ENCODE measurements at places on chromosomes 5 and 9.
A peak's percentile ranks its signal among the peaks of the same experiment; 100 is the strongest.

GRCh38 chr9:98907055-98907454 is 36.7 kb upstream of the COL15A1 start:
- no peak for DNase-seq

GRCh38 chr9:111078391-111079038 is 40.2 kb upstream of the LPAR1 start:
- DNase-seq = peak; percentile 35

DNA sequence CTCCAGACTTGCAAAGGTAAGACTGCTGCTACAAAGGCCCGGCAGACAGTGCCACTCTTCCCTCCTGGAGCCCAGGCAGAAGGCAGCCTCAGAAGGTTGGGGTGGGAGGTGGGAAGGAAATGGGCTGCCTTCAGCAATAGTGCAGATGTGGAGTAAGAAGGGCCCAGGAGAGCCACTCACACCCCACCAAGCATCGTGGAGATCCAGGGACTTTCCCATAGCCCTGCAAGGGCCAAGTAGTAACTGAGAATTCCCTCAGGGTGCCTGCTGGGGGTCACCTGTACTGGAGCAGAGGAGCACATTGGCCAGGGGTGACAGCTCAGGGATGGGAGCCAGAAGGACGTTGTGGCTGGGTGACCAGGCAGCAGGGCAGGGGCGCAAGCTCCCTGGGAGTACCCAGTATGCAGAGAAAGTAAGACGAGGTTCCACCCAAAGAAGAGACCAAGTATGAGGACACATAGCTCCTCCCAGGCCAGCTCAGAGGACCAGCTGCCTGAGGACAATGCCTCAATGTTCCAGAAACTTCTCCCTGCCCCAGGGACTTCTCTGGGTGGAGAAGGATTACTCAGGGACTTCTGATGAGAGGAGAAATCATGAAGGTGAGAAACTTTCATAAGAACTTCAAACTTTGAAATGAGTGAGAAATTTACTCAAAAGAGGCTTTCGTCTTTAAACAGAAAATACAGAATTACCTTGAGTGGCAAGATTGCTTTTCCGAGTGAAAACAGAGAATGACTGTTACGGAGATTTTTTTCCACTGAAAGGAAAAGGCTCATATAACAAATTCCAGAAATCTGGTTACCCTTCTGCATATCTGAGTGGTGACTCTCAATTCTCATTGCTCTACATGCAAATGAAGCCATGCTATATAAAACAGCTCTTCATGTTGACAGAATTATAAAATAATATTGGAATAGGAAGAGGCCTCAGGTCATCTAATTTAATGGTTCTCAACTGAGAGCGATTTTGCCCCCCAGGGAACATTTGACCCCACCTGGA is 87.9 kb upstream of the TRIO start:
- DNase-seq = no peak

GRCh38 chr9:78188594-78188993 is 47.3 kb upstream of the CEP78 start:
- DNase-seq = no peak

DNA sequence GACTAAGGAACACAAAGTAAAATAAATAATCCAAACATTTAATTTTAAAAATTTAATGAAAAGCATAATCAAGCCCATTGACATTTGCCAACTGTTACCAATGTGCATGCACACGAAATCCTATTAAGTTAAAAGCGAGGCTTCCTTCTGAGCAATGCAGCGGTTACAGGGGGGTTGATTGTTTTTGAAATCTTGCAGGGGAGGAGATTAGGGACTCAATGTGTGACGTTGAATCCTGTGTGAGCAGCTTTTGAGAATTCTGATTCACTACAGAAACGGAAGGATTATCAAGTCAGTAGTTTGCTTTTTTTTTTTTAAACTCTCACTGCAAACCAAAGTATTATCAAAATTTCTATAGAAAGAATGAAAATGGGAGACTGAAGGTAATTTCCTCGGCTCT is 109.5 kb downstream of the PRKACG start:
- no peak for DNase-seq

DNA sequence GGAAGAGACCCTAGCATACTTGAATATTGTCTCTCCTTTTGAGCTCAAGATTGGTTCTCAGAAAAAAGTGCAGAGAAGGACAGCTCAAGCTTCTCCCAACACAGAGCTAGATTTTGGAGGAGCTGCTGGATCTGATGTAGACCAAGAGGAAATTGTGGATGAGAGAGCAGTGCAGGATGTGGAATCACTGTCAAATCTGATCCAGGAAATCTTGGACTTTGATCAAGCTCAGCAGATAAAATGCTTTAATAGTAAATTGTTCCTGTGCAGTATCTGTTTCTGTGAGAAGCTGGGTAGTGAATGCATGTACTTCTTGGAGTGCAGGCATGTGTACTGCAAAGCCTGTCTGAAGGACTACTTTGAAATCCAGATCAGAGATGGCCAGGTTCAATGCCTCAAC is 9.5 kb downstream of the RNF14 start:
- DNase-seq = no peak

- DNase-seq = peak; percentile 4
Observed at GRCh38 chr5:178625679-178626483, 969 bp downstream of the CLK4 start.

DNA sequence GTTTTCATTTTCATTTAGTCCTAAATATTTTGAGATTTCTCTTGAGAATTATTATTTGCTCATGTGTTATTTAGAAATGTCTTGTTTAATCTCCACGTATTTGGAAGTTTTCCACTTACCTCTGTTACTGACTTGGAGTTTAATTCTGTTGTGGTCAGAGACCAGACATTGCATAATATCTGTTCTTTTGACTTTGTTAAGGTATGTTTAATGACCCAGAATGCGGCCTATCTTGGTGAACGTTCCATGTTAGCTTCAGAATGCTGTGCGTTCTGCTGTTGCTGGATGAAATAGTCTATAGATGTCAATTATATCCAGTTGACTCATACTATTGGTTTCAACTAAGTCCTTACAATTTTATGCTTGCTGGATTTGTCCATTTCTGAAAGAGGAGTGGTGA is 325.3 kb upstream of the TARS1 start:
- no peak for DNase-seq

GRCh38 chr5:139194486-139194885 is 3.7 kb downstream of the SIL1 start:
- DNase-seq = no peak

DNA sequence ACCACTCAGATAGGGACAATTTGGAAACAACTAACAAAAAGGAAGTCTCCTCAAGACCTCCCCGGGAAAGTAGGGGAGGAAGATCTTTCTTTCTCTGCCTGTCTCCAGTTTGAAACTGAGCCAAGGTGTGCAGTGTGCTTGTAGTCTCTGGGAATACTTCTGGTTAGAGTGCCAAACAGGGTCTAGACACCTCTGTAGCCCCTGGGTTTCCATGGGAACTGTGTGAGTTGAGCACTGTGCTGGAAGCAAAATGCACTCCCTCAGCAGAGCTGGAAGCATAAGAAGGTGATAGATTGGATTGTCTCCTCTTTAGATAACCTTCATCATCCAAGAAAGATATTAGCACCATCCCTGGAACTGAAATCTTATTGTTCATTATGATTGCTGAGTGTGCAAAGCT is 129.2 kb upstream of the TNPO1 start:
- DNase-seq = no peak

DNA sequence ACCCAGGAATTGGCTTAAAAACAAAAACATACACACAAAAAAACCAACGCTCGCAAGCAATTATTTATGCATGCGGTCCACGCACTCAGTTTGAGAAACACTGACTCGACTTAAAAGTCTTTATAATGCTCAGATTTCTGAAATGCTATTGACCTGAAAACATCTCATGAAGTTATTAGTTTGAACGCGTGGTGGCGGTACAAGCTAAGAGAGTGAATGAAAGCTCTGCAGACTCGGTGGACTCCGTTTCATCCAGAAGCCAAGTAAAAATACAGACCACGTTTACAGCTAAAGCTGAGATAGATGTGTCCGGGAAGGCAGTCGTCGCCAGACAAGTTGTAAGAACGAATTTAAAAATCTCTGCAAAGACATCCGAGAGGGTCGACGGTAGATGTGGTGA is at the start of gene PCDHB6:
Gene PCDHB6 (plus strand): TSS at position 246 of the 400 bp plus-strand sequence. CDS start 201 bp downstream, outside the sequence.
- DNase-seq = peak; percentile 1

GRCh38 chr5:141867651-141868050 is 10.6 kb downstream of the PCDH1 start:
- no peak for DNase-seq

GRCh38 chr9:119792242-119792641 is 423.0 kb upstream of the BRINP1 start:
- DNase-seq = no peak

GRCh38 chr9:95049761-95050160 is 267.7 kb downstream of the FANCC start:
- DNase-seq = no peak

GRCh38 chr5:1336106-1336561 is 8.8 kb downstream of the CLPTM1L start:
- DNase-seq = no peak

DNA sequence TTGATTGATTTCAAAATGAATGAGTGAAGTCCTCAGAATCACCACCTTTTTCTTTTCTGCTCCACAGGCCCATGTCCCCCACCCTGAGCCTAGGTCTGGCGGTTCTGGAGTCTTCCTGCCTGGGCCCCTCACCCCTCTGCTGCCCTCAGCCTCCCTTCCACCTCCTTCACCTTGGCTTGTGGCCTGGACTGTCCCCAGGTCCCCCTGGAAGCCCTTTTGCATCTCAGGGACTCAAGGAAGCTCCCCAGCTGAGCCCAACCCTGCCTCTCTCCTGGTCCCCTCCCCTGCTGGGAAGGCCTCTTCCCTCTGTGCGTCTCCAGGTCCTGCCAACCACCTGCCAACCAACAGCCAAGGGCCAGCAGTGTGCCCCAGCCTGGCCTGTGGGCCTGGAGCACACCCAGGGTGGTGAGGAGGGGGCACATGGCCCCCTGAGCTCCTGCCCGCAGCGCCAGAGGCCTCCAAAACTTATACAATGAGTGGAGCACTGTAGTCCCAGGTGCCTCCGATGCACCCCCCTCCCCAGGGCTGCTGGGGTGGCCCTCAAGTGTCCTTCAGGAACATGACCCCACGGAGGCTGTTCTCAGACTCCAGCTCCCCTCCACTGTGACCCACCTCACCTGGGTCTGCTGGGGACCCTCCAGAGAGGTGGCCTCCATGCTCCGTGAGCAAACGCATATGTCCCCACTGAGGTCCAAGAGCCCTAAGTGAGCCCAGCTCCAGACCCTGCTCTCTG is 20.3 kb downstream of the GLT6D1 start:
- DNase-seq = no peak

- no peak for DNase-seq
Observed at GRCh38 chr5:60738461-60738860, 38.5 kb upstream of the DEPDC1B start.

DNA sequence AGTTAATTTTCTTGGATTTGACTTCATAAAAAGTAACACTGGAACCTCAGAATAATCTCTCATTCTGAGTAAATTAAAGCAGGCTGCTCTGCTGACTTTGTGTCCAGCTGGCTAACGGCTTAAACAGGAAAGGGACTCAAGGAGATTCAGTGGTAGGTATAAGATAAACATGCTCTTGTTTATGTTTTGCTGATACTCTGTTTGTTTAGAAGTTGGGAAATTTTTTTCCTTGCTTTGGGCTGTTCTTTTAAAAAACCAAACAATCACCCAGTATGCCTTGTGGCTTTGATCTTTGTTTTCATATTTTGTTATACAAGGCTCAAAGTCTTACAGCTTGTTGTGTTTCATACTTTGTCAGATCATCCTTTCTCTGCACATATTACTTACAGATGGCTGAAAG is 237.6 kb upstream of the RIOK2 start:
- DNase-seq = no peak

DNA sequence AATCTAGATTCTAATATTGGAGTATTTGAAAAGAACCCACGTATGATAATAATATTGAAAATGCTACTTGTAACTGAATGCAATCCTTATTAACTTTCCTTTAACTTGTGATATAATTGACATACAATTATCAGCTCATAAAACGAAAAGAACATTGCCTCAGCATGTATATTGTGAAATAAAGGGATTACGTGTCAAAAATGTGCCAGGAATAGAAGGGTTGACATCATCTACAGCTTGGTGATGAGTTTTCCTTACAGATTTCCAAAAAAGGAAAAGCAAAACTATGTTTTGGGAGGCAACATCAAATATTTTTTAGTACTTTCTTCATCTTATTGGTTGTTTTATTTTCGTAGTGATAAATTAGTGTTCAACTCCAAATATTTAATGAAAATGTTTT is 266.0 kb upstream of the PTGER4 start:
- DNase-seq = no peak

GRCh38 chr5:132011622-132012343 is at the start of gene ACSL6:
ACSL6 (minus strand) TSS chr5:132011658; CDS start chr5:132011553, 105 bp downstream.
- DNase-seq = peak; percentile 6

DNA sequence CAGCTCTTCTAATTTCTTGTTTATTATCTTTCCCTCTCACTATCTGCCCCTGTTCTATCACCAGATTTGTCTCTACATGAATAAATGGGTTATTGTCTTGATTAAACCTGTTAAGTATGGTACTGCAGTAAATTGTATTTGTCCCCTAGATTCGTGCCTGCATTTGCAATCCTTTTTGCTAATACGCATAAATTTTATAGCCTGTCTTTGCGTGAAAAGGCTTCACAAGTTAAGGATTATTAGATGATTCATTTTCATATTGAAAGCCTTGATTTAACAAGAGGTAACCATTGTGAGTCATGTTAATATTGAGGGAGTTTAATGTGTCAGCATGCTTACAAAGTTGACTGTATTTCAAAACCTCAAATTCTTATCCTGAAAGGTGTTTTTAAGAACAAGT is 204.6 kb downstream of the PCSK1 start:
- DNase-seq = no peak

GRCh38 chr5:109560554-109560953 is 129.2 kb upstream of the MAN2A1 start:
- no peak for DNase-seq

GRCh38 chr5:60453186-60453976 is 246.6 kb downstream of the DEPDC1B start:
- DNase-seq = no peak

DNA sequence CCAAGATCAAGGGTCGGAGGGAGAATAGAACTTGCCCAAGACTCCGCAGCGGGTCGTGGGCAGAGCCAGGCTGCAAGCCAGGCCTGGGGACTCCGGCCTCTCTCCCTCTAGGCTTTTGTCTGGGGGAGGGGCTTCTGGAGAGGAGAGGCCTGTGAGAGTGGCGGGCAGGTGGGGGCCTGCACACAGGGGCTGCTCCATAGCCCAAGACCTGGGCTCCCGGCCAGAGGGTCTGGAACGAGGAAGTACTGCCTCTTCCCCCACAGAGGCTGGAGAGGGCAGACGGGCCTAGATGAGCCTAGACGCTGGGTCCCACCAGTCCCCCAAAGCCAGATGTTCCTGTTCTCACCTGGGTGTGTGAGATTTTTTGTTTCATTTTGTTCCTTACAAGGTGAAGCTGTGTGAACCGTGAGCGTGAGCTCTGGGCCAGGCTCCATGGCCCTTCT is 5.2 kb upstream of the ST6GALNAC6 start:
- DNase-seq = no peak

All from CD4-positive, alpha-beta T cell treated with Interferon alpha-2 for 1 hour (primary cell).